ENCODE measurements at places on chromosomes 7 and 10. TPM values are rescaled to one million over a fixed set of nuclear protein-coding genes. Genes with fewer than 3 reads are reported as not detected.

ANKRD22 gene
- total RNA-seq: 0.18 TPM

SLC13A1 gene
- total RNA-seq: not detected

UCN3 gene
- not detected for total RNA-seq

DNA sequence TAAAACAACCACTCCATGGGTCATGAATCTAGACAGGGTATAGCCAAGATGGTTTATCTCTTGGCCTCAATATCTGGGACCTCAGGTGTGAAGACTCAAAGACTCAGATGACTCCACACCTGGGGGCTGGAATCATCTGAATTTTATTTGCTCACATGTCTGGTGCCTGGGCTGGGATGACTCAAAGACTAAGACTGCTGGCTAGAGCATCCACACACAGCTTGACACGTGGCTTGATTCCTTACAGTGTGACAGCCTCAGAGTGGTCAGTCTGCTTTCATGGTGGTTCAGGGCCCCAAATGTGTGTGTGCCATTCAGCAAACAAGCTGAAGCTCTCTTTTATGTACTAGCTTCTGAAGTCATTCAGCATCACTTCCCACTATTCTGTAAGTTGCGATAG lies 333.7 kb downstream of the RNLS start:
- DNase-seq: no peak

- no peak for DNase-seq
These were observed 30.8 kb upstream of the C10orf71 start for GRCh38 chr10:49268185-49268584.
